NCI-H1105 treated with DMSO at 0.1 percent for 48 hours (cell line): ENCODE measurements at places on chromosomes 6 and 20.

DNA sequence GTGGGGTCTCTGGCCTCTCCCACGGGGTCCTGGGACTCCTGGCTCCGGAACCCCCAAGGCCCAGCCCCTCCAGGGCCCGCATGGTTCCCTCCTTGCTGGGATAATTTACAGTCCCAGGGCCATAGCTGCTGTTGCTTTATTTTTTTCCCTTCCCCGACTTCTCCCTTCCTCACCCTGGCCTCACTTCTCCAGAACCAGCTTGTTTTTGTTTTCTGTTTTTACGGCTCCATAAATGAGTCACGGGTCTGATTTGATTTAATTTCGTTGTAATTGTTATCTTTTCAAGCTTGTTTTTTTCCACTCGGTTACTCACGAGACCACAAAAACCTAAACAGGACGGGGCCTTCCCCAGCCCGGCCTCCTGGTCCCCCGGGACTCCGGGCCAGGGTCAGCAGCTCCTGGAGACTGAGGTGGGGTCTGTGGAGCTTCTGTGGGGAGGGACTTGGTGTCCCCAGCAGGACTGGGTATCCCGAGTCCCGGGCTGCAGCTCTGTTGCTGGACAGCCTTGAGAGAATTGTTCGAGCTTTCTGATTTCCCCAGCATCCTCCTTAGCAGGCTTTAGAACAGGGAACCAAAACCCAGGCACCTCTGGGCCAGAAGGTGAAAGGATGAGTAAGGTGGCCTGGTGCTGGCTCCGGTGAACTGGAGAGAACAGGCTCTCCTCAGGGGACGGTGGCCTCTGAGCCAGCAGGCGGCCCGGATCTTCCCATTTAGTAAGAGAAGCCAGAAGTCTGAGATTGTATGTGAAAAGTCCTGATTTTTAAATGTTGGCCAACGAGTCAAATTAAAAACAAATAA lies 94.9 kb downstream of the CEBPB start:
- no peak for DNase-seq

DNA sequence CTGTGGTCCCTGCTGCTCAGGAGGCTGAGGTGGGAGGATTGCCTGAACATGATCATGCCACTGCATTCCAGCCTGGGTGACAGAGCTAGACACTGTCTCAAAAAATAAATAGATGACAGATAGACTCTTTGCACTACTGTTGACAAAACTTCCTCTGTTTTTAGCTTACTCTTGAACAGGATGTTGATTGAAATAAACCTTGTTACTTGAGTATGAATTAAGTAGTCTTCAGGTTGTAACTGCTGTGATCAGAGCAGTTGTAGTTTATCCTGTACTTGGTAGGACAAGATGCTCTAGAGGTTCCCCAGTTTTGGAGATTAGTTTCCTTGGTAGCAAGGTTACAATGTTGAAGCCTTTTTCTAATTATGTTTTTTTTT lies 1.5 kb downstream of the GTF3C6 start:
- DNase-seq, result no peak

DNA sequence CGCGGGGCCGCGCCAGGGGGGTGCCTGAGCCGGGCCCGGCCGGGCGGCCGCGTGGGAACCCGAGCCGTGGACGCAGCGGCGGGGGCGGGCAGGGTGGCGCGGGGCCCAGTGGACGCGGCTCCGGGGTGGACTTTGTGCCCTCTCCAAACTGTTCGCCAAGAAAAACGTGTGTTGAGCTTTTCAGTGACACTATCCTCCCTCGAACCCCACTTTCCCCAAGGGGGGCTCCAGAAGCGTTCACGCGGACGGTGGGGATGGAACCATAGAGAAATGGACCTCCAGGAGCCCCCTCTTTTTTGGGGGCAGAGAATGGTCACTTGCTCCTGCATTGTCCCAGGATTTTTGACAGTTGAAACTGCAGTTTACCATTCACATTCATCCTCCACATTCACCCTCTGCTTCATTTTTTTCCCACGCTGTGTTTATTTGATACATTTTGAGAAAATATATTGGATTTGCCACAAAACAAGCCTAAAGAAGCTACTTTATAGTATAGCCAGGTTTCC lies 2.9 kb upstream of the HIVEP1 start:
- DNase-seq, result no peak

GRCh38 chr6:42224222-42225028 lies 6.8 kb upstream of the MRPS10 start:
- no peak for DNase-seq

DNA sequence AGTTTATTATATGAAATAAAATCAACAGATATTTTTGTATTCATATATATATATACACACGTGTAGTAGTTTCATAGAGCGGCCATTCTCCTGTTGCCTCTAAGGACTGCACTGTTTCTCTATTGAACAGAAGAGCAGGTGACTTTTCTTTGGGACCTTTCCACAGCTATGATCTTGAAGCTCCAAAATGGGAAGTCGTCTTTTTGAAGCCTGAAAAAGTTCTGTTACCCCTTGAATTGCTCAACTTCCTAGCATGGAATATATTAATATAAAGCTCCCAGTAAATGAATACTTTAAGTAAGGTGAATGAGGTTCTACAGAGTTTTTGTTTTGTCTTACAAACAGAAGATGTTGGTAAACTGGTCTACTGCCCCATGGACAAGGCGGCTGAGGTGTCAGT lies 42.2 kb upstream of the ADTRP start:
- DNase-seq, result no peak

GRCh38 chr20:48411245-48411644 lies 416.6 kb downstream of the PREX1 start:
- no peak for DNase-seq

DNA sequence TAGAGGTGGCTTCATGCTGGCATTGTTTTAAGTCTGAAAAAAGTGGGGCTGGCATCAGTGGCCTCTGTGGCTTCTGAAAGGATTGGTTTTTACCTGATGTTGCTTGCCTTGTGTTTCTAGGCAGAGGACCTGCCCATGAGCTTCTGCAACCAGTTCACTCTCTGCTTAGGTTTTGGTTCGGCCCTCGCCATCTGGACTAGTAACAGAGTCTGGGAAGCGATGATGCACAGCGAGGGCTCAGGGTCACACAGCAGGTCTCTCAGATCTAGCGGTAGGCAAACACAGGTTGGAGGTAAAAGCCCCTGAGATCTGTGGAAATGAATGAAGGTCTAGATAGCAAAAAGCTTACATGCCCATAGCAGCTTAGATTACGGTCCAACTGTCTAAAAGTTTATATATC lies 6.8 kb upstream of the RBL1 start:
- no peak for DNase-seq

- DNase-seq, result no peak
Observed at GRCh38 chr6:20351534-20351933, 50.1 kb upstream of the E2F3 start.

DNA sequence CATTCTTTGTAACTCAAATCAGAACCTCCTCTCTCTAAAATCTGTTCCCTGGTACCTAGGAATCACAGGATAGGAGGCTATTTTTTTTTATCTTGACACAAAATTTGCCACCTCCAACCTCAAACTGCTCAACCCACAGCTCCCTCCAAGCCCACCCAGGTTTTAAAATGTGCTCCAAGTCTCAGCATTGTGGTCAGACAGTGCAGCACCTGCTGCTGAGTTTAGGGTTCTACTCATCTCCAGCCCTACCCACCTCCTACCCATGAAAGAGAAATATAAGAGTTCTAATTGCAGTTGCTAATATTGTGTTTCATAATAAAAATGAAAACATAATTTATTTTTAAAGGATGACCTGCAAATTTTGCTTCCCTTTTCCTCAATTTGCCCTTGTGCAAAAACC lies 496.5 kb downstream of the MAFB start:
- DNase-seq, result no peak

- DNase-seq, result no peak
Observed at GRCh38 chr6:12893036-12893435, 176.5 kb downstream of the PHACTR1 start.

- no peak for DNase-seq
Observed at GRCh38 chr20:2108498-2108897, 6.9 kb downstream of the STK35 start.

GRCh38 chr6:124590001-124590400 lies 372.2 kb upstream of the RNF217 start:
- no peak for DNase-seq

DNA sequence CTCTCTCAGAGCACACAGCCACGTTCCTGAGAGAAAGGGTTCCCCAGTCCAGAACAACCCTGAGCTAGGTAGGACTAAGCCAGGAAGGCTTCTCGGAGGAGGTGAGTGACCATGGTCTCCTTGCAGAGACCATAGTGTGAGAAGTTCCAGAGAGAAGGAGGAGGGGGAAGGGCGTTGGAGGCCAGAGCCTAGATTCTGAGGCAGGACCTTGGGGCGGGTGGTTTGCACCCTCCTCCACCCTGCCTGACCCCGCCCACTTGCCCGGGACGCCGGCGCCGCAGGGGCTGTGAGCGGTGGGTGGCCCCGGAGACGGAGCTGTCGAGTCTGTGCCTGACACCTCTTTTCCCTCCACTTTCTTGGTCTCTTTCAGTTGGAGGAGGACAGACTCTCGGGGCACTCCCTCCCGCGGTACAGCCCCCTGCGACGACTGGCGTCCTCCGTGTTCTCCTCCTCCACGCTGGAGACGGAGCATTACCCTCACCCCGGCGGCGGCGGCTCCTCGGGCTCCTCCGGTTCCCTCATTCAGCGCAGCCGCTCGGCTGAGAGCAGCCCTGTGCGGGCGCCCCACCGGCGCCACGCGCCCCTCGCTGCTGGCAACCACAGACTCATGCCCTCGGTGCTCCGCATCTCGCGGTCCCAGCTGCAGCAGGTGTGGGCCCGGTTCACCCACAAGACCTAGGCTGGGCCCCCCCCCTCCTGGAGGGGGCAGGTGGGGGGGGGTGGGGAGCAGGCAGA lies 26.2 kb downstream of the TTBK1 start:
- DNase-seq, result no peak

- DNase-seq, result no peak
Observed at GRCh38 chr6:168062346-168063289, 16.4 kb downstream of the FRMD1 start.

- DNase-seq, result no peak
Observed at GRCh38 chr6:166675736-166676135, 48.7 kb upstream of the RPS6KA2 start.

DNA sequence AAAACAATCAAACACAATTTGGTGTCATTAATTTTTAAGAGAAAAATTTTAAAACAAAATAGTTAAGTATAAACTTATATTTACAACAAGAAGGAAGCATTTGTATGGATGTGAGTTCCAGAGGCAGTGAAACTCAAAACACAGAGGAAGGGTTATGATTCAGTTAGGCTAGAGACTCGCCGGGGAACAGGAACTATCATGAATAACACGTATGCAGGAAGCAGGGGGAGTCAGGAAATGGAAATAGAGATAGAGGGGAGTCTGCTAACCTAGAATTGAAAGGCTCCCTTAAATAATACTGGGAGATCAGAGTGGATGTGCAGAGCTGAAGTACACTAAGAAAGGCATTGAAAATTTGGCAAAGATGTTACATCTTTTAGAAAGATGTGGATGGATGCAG lies 14.2 kb upstream of the HLA-DRB1 start:
- DNase-seq, result no peak

GRCh38 chr20:17910828-17911294 lies 57.7 kb downstream of the SNX5 start:
- no peak for DNase-seq

DNA sequence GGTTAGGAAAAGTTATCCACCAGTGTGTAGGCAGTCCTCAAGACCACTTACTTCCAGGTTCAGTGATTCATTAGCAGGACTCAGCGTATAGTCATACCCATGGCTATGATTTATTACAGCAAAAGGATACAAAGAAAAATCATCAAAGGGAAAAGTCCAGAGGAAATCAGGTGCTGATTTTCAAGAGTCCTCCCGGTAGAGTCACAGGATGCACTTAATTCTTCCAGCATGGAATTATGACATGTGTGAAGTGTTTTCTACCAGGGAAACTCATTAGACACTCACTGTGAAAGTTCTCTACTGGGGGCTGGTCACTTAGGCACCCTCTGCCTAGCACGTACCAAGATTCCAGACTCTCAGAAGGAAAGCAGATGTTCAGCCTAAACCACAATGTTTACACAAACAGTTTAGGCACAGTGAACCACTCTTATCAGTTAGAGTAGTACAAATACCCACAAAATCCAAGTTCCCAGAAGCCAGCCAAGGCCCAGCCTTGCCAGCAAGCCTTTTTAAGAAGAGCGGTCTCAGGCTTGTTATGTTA lies 10.2 kb downstream of the WFDC3 start:
- no peak for DNase-seq

DNA sequence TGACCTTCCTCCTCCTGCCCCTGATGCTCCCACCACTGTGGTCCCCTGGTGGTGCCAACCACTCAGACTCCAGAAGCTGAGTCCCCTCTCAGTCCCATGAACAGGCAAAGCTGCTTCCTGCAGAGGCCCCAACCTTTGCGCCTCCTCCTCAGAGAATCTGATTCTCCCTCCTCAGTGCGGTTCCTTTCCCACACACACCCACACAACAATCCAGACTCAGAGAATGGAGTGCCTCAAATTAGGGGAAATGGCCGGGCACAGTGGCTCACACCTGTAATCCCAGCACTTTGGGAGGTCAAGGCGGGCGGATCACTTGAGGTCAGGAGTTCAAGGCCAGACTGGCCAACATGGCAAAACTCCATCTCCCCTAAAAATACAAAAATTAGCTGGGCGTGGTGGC lies 23.0 kb downstream of the RIPOR3 start:
- no peak for DNase-seq

- no peak for DNase-seq
Observed at GRCh38 chr6:9851541-9852380, 563.1 kb downstream of the TFAP2A start.

DNA sequence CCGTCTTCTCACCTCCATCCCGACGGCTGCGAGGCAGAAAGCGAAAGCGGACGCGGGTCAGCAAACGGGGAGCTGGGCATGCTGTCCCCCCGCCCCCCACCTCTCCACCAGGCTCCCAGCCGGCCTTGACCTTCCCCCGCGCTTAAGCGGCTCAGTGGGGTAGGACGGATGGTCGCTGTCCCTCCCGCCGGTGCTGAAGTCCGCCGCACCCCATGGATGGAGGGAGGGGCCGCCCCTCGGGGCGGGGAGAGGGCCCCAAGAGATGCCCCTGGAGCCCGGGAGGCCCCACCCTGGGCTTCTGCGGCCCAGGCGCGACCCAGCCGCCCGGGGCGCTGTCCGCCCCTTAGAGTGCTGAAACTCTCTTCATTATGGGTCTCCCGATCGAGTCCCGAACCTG lies at the start of gene KCNB1:
TSS of gene KCNB1 (minus strand) at position 48 of the 397 bp plus-strand sequence. CDS start 188 bp downstream, outside the sequence.
- no peak for DNase-seq

- no peak for DNase-seq
Observed at GRCh38 chr6:84953111-84953755, 188.8 kb upstream of the TBX18 start.

DNA sequence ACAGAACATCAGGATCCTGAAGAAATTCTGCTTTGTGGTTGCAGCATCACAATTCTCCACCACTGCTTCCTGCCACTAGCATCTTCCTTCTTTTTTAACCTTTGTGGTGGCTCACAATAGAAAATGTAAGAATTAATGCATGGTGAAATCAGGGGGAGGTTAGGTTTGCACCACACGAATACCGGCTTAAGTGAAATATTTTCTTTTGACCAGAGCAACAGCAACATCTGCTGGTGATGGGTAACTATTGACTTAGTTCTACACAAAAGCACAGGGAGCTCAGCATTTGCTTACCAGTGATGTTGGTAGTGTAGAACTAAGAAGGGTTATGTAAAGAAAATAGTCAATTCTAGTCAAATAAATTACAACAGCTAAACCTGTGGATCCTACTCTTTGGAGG lies 280.5 kb downstream of the SYNE1 start:
- DNase-seq, result peak; percentile 33
